Panc1 (cell line): ENCODE measurements at places on chromosomes 7 and 10.

- no peak for DNase-seq
Observed at GRCh38 chr7:151490456-151491105, 29.1 kb downstream of the RHEB start.

- no peak for DNase-seq
Observed at GRCh38 chr7:50956522-50957155, 173.9 kb upstream of the GRB10 start.

DNA sequence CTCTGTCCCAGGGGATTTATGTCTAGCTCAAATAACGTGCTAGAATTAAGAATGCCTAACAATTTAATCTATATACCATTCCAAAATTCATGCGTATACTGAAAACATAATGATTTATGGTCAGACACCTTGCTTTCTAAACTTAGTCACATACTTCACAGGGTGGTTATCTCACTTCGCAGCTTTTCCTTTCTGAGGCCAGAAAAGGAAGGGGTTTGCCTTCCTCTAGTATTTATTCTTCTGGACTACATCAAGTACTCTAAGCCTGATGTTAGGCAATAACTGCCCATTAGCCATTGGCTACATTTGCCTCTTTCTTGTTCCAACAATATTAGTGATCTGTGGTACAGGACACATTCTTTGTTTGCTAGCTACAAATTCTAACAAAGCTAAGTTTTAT lies 72.6 kb upstream of the FHIP2A start:
- DNase-seq: no peak

DNA sequence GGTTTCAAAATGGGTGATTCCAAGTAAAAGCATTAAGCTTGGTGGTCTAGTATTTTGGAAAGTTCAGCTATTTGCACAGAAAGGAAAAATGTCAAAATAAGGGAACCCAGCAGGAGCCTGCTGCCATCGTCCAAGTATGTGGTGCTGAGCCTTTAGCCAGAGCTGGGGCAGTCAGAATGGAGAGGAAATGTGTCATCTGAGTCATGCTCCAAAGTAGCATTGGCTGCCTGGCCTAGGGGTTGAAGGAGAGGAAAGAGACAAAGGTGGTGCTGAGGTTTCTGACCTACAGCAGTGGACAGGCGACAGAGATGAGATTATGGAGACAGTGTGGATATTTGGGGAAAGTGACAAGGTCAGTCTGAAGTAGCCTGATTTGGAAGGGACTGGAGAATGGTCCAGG lies 103.9 kb downstream of the PLCE1 start:
- DNase-seq: no peak

DNA sequence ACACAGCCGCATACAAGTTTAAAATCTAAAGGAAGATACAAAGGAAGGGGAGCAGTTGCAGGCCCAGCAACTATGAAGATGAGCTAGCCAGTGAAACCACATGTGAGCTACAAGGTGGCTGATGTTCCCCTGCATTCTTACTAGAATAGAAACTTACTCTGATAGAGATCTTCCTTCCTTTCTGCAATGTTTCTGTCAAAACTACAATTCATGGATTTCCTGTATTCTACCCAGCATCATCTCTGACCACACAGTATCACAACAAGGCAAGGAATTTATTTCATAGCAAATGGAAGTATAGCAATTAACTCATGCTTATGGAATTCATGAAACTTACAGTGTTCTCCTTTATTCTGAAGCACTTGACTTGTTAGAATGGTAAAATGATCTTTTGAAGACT lies 68.7 kb upstream of the AASS start:
- DNase-seq: no peak

DNA sequence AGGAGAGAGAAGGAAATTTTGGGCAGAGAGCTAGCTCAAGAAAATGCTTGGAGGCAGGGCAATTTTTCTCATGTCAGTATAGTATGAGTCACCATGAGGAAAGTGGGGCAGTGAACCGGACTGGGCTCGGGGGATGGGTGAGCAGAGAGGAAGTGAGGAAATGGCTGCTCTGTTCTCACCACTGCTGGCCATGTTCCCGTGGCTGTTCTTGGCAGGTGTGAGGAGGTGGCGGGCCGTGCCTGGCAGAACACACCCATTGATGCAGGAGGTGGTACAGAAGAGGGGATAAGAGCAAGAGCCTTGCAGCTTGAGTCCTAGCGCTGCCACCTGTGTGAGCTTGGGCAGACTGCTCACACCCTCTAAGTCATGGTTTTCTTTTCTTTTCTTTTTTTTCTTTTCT lies 304.4 kb upstream of the LYZL1 start:
- DNase-seq: no peak

DNA sequence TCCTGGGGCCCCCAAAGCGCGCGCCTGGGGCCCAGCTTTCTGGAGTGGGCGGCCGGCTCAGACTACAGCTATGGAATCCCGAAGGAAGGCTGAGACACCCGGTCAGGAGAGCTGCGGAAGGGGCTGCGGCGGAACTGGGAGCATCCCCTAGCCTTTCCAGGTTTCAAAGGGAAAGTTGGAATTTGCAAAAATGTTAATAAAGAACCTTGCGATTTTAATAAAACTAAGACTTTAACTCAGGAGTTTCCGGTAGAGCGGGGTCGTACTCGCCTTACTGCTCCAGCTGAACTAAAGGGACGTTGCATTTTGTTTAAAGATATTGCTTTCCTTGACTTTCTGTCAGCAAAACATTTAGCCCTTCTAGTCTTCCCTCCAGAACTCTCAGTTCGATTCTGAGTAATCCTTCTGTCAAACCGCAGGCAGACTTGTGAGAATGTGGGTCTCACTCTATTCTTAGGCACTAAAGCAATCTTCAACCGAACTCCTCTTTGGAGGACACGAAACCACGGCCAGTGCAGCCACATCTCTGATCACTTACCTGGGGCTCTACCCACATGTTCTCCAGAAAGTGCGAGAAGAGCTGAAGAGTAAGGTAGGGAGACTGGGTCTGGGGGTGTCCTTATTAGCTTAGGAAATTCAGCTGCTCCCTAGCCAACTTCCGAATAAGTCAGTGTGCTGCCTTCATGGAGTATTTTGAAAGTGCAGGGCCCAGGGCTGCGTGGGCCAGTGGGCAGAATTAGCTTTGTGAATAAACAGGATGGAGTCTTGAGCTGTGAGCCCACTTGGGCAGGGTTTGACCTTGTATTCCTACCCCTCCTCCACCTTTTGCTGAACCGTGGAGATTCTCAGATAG lies 1.9 kb downstream of the CYP26A1 start:
- DNase-seq: no peak

DNA sequence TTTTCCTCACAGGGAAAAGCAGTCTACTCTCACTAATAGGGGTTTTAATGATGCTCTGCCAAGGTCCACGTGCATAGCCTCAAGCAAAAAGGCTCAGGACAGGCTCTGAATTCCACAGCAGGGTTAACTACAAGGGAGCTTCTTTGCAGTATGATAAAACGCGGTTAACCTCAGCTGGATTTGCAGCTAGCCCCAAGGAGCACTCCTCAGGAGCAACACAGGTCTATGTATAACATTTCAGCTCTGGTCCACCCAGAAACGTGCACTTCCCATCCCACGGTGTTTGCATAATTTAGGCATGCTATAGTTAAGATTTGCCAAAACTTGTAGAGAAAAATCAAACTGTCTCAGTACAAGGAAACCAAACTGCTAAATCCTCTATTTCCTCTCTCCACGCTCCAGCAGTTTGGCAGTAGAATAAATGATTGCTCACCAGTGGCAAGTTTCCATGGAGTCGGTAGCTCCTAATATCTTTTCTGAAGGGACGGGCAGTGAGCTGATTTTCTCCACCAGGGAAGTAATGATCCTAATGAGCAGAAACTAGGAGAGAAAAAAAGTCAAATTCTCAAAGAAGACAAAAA lies 13.1 kb upstream of the ASB4 start:
- DNase-seq: no peak

- no peak for DNase-seq
Observed at GRCh38 chr7:44621034-44621749, 14.8 kb downstream of the OGDH start.

DNA sequence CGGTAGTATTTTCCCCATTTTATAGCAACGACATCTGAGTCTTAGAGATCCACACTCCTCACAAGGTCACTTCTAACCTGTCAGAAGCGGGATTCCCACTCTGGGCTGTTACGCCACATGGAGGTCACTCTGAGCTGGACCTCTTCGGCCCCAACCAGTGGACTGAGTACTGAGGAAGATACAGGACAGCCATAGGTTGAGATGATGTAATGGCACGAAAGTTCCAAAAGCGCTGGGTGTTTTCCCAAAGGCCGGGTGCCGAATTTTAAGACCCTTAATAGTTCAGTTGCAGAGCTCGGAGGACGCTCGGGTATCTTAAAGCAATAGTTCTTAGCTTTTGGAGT lies 699 bp downstream of the GHITM start:
- DNase-seq: no peak

DNA sequence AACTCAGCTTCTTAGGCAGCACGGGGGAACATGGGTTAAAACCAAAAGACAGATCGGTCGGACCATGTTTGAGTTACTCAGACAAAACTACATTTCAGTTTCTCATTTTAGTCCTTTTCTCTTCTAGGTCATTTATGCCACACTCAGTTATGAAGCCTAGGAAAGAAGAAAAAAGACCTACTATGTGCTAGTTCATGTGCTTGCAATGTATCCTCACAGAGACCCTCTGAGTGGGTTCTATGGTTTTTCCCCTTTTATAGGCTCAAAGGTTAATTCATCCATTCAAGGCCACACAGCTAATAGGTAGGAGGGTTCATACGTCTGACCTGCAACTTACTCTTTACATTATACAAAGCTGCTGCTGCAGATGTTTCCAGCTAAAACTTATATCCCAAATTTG lies 104.7 kb upstream of the ZNF438 start:
- DNase-seq: no peak

DNA sequence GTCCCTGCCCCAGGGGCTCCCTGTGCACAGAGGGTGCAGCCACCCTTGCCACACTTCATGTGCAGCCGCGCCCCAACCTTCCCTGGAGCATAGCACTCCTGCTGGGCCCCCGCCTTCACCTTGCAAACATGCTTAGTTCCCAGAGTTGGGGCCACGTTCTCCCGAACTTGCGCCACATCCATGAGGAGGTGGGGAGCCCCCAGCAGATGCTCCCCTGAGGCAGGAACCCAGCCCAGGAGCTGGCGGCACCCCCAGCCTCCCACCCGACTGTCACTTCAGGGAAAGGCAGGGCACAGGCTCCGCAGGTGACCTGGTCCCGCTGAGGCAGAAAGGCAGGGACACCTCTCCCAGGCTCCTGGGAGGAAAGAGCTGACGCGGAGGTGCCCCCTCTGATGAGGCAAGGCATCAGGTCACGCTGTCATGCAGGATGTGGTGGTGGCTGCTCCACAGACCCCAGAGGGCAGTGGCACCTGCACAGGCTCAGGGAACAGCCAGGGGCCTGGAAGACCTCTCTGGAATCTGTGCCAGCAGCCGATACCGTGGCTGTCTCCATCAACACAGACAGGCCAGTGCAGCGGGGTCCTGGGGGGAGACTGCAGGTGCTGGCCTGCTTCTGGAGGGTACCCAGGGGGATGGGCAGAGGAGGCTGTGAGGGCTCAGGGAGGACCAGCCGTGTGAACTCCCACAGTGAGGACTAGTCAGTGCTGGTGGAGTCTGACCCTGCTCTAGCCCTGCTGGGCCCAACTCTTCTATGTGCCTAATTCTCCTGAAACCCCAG lies 221.3 kb downstream of the MAD1L1 start:
- DNase-seq: no peak

DNA sequence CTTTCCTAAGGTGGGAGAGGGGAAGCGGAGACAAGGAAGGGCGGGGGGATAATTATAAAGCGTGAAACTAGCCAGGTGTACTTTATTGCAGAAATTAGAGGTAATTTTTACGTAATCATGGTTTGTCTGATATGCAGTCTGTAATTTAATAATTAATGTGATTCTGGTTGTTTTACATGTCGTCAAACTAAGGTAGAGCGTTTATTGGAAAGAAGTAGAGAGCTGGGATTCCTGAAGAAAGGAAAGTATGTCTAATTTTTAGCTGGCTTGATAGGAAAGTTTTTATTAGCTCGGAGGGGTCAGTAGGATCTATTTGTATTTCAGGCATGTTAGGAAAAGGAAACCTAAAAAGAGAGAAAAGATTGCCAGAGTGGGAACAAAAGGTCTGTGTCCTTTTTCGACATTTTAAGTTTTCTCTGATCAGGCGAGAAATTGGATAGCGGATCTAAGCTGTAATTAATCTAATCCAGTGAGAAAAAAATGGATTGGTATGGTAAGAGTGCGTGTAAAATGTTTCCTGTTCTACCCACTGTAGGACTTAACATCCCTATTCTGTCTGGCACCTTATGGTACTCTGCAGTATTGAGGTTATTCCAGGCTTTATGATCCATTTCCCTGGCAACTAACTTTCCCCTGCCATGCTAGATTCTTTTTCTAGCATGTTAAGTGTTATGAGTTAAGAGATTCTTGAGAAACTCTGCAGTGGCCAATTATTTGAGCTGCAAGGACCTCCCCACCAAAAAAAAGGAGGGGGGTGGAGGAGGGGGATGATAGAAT lies 1.4 kb downstream of the CELF2 start:
- DNase-seq: no peak

DNA sequence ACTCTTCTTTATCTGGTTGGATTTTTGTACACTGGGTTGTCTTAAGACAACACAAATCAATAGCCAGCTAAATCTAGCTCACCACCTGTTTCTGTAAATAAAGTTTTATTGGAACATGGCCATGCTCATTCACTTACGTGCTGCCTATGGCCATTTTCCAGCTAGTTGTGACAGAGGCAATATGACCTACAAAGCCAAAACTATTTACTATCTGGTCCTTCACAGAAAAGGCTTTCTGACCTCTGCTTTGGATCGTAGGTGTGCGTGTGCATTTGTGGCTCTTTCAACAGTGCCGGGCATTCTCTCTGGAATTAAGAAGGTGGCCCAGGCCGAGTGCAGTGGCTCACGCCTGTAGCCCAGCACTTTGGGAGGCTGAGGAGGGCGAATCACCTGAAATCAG lies 45.5 kb downstream of the NRAP start:
- DNase-seq: no peak

- DNase-seq: no peak
Observed at GRCh38 chr10:22105270-22105669, 101.7 kb upstream of the DNAJC1 start.

DNA sequence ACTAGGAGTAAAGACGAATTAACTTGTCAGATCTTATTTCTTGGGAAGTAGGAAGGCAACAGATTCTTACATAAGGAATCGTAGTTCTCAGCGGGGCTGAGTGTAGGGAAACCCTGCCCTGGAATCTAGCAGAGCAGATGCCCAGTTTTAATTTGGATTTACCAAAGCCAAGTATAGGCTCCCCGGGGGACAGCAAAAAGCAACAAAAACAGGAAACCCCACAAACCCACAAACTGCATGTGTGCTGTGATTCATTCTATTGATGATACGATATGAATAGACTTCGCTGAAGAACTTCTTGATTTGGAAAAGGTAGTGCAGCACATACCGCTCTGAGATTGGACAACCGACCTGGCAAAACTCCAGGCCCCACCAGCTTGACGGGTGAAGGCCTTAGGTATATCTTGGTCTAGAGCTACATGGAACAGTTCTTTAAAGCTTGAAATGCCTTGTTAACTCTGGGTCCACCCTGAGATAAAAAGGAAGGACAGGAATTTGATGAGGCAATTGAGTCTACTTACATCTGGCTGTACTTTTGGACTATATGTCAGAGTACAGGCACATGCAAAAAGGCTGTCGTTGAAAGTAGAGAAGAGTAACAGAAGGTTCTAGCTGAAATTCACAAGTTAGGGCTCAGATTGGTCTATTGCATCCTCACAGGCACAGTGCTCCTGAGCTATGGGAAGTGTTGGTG lies 49.1 kb downstream of the STRA8 start:
- DNase-seq: no peak
